Stimulated activated naive CD8-positive, alpha-beta T cell treated with anti-CD3 and anti-CD28 coated beads, Interleukin-15, Interleukin-2, amounts not matched to agents 100 U/mL and 50 U/mL, for 24 hours (primary cell): ENCODE measurements at places on chromosomes 3 and 15.

DNA sequence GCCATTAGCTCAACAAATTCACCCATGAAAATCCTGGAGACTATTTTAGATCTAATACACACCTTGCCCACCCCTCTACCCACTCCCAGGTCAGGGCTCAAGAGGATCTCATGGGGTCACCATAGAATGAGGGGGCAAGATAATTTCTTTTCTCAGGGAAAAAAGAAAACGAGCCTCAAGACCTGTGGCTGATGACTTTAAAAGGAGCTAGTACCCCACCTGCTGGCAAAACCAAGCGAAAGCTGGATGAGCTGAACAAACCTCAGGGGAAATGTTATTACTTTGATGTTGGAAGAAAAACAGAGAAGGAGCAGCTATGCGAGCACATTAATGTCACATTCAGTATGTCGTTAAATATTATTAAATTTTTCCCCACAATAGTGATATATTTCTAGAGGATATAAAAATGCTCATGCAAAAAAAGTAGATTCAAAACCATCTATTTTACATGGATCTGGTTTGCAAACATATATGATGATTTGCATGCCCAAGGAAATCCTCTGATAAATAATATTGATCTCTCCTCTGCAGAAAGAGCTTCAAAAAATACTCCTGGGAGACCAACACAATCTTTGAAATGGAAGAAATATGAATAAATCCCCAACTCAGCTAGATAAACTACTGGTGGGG, 37.7 kb downstream of the PLD1 start:
- peak; percentile 52 for DNase-seq

DNA sequence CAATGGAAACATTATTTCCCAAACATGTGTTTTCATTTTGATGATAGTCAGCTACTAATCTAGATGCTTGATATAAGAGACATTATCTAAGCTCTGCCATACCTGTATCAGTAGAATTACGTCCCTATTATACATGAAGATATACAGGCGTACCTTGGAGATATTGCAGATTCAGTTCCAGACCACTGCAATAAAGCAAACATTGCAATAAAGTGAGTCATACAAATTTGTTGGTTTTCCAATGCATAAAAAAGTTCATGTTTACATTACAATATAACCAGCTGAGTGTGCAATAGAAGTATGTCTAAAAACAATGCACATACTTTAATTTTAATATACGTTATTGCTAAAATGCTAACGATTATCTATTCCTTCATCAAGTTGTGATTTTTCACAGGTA, 236.0 kb upstream of the ZNF717 start:
- DNase-seq: no peak

DNA sequence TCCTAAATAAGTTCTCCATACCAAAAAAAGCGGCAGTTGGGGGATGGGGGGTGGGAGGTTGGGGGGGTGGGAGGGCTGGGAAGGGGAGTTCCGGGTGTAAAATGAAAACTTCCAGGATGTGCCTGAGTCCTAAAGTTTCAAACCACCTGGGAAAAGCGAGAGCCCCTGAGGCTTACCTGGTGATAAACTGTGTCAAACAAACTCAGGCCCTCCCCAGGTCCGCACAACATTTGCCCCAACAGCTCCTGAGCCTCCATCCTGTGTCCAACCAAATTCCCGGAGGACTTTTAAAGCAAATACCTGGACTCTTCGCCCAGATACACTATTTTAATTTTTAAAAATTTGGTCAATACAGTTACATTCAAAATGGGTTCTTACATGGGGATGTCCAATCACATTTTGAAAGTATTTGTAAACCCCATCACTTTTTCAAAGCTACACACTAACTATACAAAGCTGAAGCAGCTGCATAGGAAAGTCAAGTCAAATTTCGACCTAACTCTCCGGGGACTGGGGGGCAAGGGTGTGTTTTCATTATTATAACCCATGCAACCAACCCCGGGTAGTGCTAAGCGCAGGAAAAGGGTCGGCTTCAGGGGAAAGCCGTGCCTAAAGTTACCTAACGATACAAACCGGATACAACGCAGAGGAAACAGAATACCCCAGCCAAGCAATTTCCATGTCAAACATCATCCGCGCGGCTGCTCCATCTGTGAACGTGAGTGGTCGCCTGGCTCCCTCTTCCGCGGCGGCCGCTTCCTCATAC, 685 bp upstream of the FOXB1 start:
- no peak for DNase-seq

- DNase-seq: peak; percentile 84
Measured at GRCh38 chr3:38039101-38039898, at the start of gene DLEC1. Gene DLEC1 (plus strand): TSS chr3:38039208. CDS start chr3:38039226, 18 bp downstream.

GRCh38 chr3:160869825-160870224, 113.8 kb downstream of the PPM1L start:
- no peak for DNase-seq

GRCh38 chr3:196073255-196073753, 8.6 kb downstream of the TFRC start:
- DNase-seq: peak; percentile 64

DNA sequence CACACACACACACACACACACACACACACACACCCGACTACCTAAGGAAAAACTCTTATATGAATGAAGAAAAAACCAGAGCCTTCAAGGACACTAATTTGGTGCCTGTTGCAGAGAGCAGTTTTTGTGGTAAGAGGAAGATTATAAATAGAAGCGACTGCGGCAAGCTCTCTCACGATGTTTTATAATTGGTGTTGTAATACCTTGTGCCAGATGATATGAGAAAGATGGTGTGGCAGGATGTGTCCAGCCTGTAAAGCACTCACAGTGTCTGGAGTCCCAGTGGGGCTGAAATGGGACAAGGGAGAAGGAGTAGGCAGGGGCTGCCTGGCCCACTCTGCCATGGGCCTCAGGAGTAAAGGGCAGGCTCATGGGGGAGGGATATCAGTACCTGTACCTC, 839.9 kb downstream of the AGBL1 start:
- no peak for DNase-seq

GRCh38 chr3:6447166-6447801, 413.6 kb upstream of the GRM7 start:
- DNase-seq: no peak

- DNase-seq: no peak
Measured at GRCh38 chr3:99240700-99241099, 339.2 kb upstream of the DCBLD2 start.
